Myocyte (in vitro differentiated cells): ENCODE measurements at places on chromosomes 7 and 10. TPM values are rescaled to one million over a fixed set of nuclear protein-coding genes. Genes with fewer than 3 reads are reported as not detected.

Gene EPO
- 0.16 and 0.88 TPM in 2 replicates for total RNA-seq

Gene NFE2L3
- total RNA-seq = 0.88 and 1.2 TPM in 2 replicates

Gene TAS2R3
- total RNA-seq = 0.78 TPM in 1 of 2 replicates, not detected in the other

Gene CALML3
- not detected in 2 replicates for total RNA-seq

Gene RET
- 0.08 TPM in 1 of 2 replicates, not detected in the other for total RNA-seq
